Activated CD4-positive, alpha-beta T cell treated with anti-CD3 and anti-CD28 coated beads, Interleukin-2, amount 50 U/mL, for 4 hours (primary cell): ENCODE measurements at places on chromosomes 4 and X.

DNA sequence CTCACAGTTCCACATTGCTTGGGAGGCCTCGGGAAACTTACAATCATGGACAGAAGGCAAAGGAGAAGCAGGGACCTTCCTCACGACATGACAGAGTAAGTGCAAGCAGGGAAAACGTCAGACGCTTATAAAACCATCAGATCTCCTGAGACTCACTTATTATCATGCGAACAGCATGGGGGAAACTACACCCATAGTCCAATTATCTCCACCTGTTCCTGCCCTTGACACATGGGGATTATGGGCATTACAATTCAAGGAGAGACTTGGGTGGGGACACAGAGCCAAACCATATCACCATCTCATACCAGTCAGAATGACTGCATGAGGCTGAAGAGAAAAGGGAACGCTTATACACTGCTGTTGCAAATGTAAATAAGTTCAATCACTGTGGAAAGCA lies 1066.9 kb upstream of the PCDH7 start:
- no peak for DNase-seq

GRCh38 chrX:17682259-17682658 lies 55.0 kb upstream of the SCML1 start:
- no peak for DNase-seq

- no peak for DNase-seq
Observed at GRCh38 chr4:48699475-48699874, 80.6 kb downstream of the FRYL start.

DNA sequence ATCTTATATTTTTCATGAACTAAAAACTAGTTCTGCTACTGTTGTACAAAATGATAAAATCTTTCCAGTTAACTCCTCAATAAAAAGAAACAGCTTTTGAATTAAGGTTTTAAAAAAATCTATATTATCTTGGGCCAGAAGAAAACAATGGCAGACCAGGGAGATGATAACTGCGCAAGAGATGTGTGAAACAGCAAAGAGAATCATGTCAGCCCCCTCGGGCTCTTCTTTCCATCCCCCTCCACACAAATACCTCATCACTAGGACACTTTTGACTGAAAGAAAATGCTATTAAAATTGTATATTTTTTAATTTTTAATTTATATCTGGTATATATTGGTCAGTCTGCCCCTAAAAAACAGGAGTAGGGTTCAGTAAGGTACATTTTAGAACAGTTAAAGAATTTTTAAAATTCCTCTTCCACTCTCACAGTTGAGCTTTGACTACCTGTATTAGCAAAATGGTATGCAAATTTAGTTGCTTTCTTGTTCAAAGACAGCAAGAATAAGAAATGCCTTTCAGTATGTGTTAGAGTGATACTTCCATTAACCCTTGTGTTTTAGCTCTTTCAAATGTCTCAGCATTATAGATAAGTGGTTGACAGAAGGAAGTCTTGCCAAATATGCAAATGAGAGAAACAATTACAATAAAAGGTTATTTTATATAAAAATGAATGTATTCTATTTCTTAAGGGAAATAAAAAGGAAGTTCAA lies 36.4 kb upstream of the LCORL start:
- no peak for DNase-seq

DNA sequence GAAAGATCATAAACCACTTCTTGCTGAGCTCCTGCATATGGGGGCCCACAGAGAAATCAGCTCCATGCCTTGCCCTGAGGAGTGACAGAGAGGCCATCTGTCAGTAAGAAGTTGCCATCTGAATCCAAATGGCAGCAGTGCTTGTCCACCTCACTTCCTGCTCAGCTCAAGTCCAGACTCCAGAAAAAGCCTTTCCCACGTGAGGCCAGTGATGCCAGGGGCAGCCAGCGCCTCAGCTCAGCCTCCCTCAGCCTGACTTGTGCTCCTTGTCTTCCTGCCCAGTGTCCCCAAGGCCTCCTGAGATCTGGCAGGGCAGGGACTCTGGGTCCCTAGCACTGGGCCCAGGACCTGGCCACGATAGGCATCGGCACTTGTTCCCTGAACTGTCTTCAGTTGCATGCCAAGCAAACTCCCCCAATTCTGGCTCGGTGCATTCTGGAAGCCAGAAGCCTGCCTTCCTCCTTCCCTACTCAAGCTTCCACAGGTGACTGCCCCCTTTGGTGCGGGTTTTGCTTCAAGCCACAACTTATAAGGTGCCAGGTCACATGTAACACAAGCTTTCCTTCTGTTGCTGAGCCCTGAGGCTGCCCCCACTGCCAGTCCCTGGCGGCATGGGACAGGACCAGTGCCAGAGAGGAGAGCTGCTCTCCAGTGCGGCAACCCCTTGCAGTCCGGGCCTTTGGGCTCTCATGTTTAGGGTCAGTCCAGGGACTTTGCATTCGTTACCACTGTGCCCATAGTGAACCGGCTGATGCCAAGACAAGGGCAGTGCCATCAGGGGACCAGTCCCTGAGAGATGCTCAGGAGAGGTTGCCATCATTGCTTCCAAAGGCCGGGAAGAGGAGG lies 2.2 kb downstream of the ZNF185 start:
- no peak for DNase-seq

GRCh38 chrX:124033821-124034220 lies 72.3 kb downstream of the STAG2 start:
- no peak for DNase-seq

DNA sequence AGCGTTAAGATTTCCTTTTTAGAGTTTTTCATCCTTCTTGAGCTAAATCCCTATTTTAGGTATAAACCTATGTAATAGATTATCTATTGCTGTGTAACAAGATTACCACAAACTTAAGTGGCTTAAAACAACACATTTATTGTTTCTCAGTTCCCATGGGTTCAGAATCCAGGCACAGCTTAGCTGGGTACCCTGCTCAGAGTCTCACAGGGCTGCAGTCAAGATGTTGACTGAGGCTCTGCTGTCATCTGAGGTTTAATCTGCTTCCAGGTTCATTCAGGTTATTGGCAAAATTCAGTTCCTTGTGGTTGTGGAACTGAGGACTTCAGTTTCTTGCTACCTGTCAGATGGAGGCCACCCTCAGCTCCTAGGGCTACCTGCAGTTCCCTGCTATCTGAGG lies 60.9 kb downstream of the GK start:
- no peak for DNase-seq

DNA sequence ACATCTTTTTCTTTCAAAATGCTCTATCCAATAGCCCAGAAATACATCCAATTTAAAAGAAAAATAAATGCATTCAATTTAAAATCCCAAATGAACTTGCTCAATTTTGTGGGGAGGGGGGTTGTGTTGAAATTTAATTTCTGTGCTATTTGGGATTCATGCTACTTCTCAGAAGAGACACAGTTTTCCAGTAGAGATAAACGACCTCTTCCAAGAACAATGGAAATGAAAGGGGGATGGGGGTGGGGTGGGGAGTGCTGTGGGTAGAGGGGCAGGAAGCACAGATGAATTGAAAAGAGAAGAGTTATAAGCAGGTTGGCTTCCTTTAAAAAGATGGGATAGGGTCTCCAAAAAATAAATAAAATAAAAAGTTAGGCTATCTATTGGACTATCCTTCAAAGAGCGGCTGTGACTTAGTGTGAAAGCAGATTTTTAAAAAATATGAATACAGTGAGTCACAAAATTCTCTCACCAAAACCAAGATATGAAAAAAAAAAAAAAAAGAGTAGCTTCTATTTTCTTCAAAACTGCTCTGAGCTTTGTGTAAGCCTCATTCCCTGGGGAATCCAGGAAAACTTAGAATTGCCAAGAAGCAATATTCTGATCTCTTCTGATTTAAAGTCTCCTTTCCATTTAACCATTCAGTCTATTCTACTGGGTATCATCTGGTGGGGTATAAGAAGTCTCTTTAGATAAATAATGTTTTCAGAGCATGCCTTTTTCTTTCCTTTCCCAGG lies 324.3 kb downstream of the PTTG2 start:
- no peak for DNase-seq

DNA sequence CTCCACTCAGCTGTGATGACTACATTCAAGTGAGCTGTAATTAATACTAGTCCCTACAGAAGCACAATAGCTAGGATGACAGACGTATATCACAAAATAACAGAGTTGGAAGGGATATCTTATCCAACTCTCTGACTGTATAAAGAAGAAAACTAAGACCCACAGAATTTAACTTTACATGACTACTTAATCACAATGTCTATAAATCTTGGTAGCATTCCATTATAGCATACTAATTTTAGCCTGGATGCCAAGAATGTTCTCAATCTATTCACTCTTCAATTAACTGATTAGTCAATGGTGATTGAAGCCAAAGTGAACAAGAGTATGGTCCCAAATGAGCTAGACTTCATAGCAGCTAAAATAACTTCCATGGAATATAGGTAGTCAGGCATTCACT lies 31.2 kb downstream of the RPS6KA6 start:
- DNase-seq: no peak

GRCh38 chr4:158936238-158936637 lies 166.6 kb upstream of the RAPGEF2 start:
- DNase-seq: no peak

DNA sequence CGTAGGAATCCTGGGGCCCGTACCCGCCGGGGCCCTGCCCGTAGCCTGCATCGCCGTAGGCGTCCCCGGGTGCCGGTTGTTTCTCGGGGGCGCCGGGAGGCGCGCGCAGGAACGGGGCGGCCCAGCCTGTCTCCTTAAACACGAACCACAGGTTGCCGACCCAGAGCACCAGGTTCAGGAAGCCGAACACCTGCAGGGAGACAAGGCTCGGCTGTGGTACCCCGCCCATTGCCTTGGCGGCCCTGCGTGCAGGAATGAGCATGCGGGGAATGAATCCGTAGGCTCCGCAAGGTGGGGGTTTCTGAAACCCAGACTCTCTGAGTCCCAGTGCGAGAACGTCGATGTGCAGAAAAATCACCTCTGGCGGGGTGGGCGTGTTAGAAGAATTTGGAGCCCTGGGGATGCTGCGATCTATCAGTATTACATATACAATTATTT lies 5.4 kb upstream of the PRICKLE3 start:
- no peak for DNase-seq

DNA sequence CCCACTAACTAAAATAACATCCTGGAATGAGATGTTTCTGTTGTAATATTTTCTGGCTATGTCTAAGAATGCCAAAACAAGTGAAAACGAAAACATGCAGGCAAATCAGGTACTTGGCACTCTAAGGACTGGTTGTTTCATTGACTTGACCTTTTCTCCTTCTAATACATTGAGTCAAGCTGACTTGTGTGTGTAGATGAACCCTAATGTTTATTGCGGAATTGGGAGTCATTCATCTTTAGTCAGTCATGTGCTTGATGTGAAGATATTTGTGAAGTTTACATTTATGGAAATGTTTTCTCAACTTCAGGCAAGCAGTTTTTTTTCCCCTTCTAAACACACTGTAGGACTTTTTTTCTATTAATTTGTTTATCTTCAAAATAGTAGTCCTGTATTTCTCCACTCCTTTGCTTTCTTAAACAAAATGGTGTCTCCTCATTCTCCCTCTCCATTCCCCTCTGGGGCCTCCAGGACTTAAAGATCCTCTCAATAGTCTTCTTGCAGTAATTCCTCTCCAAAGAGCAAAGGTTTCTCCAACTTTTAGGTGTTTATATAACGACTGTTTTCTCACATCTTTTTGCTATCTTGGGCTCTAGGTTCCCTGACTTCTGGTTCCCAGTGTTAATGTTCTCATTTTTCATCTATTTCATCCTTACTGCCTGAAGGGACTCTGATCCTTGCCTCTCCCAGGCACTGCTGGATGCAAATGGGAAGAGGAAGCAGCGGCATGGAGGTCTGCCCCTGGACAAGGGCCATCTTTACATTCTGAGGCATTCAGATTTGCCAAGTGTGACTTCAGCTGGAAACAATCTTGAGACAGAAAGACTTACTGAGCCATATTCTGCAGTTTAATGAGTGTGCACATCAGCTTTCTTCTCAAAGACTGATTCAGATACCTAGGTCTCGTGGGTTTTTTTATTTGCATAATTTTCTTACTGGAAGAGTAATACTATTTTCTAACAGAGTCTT lies 166.4 kb downstream of the ARHGAP6 start:
- DNase-seq: no peak

DNA sequence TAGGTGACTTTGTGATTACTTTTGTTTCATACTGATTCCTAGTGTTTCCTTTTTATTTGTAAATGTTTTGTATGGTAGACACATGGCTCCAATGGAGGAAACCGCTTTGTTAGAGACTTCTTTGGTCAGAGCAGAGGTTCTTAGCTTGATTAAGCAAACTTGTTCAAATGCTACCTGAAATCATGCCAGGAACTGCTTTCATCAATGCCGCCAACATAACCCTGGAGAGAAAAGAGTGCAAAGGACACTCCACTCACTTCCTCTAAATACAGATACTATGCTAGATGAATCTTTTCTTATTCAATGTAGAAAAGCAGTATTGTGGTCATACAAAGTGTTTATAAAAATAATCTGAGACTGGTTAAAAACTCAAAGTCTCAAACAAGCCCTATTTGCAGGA lies 25.7 kb upstream of the COX7B2 start:
- no peak for DNase-seq

GRCh38 chr4:54661686-54662085 lies 3.9 kb downstream of the KIT start:
- no peak for DNase-seq

DNA sequence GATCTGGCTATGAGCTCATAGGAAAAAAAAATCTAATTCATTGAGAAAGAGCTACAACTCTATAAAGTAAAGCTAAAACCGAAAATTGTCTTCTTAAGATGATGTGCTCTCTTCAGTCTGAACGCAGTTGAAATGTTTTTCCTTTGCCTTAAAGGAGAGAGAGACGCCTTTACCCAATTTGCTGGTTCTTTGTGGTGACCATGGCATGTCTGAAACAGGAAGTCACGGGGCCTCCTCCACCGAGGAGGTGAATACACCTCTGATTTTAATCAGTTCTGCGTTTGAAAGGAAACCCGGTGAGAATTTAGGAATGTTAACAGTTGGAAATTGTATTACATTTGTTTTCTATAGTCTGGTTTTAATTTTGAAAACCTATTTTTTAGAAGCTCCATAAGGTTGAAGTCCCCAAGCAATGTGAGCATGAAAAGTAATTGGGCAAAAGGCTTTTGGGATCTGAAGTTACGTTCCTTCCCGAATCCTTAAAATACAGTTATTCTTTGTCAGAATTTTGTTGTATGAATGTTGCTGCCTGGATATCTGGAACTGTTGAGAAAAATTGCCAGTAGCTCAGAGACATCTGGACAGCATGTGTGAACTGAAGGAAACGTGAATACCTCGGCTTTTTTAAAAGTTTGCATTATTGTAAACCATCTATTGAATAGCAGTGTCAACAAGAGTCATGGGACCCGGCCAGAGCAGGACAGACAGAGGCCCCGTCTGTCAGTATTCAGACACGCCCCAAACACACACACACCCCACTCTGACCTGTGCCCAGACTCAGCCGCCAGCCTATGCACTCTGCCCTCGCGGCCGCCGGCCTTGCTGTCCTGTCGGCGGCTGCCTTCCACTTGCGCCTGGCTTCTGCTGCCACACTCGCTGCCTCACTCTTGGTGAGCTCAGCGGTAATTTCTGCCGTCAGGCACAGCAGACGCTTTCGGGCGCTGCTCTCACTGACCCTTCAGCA lies 9.9 kb downstream of the PIGG start:
- no peak for DNase-seq

GRCh38 chr4:140930557-140930956 lies 174.4 kb upstream of the TBC1D9 start:
- DNase-seq: no peak

GRCh38 chrX:40462795-40463194 lies 118.0 kb upstream of the ATP6AP2 start:
- DNase-seq: no peak

GRCh38 chrX:32137525-32137924 lies 1065.7 kb upstream of the FTHL17 start:
- DNase-seq: no peak

GRCh38 chr4:5186271-5187064 lies 135.2 kb downstream of the STK32B start:
- no peak for DNase-seq
